ENCODE measurements at places on chromosomes 4 and X.
A peak's percentile ranks its signal among the peaks of the same experiment; 100 is the strongest.

- DNase-seq, result no peak
These were observed 3.3 kb downstream of the RADX start for GRCh38 chrX:106615041-106615440.

DNA sequence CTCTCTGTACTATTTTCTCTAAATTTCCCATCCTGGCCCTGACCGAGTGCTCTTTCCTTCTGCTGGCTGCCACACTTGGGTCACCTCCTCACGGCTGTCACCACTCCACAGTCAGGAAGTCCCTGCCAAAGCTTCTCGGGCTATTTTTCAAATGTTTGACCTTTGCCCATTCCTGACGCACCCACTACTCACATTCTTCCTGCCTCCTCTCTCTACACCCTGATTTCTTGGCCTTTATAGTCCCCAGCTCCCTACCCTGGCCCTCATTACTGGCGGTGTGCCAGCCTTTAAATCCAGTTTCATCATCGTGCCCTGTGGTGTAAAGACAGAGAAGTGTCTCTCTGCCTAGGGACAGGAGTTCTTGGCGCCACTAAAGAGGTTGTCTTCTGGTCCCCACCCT is 46.4 kb upstream of the GATB start:
- no peak for DNase-seq

GRCh38 chr4:94488670-94489069 is 36.9 kb downstream of the PDLIM5 start:
- DNase-seq, result peak; percentile 48

- DNase-seq, result no peak
These were observed 26.2 kb downstream of the PRPS1 start for GRCh38 chrX:107654566-107654871.

DNA sequence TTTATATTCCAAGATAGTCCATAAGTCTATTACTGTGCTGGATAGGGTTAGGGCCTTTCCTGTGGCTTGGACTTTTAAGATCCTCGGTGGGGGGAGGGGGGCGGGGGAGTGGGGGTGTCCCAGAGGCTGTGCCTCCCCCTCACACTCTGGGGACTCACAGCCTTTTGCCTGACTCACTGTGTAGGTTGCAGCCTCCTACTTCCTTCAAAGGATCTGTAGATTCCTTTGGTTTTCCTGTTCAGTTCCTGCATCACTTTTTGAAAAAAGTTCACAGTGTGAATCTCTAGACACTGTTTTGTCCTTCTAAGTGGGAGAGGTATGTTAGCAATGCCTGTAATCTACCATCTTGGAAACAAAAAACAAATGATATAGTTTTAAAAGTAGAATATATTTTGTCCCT is 999.9 kb downstream of the GLUD2 start:
- peak; percentile 5 for DNase-seq

DNA sequence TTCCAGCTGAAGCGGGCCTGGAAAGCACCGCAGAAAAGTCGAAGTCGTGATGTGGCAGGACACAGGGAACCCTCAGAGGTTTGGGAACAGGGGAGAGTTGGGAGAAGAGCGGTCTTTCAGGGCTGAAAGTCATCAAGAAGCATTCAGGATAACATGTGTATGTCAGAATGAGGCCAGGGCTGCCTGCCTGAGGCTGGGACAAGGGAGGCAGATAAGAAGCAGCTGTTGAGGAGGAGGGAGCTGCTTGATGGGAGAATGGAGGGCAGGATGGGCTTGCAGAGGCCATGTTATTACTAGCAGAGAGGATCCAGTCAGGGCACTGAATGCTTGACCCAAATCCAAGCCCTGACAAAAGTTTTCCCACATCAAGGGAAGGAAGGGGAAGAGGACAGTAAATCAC is 132.0 kb downstream of the ATG4A start:
- no peak for DNase-seq

DNA sequence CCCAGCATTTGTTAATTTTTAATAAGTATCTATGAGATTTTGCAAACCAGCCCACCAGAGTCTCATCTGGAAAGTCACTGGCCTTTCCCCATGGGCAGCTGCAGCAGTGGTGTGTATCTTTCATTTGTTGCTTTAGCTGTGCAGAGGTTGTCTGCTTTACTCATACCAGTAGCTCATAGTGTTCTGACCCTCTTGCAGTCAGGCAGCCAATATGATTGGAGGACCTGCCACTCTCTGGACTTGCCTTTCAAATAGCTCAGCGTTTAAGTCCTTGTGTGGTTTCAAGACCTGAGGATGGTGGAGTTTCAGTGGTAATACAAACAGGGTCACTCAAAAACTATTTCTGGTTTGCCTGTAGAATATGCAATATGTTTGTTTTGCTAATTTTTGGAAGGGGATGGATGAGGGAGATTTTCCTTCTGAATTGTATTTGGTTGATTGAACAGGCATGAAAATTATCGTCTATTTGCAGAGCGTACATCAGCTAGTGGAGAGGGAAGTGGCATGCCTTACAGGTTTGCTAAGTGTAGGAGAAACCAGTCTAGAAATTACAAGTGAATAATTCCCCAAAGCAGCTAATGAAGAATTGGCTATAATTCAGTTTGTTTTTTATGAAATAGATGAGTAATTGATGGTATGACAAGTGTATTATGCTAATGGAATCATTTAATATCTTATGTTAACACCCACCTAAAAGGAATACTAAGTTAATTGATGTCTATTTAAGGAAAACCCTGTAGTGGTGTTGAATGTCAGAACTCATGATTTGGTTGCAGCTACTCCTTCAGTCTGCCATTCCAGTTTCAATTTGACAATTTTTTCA is 8.9 kb downstream of the POLA1 start:
- DNase-seq, result no peak

GRCh38 chr4:87838890-87839591 is 6.3 kb downstream of the MEPE start:
- peak; percentile 34 for DNase-seq

DNA sequence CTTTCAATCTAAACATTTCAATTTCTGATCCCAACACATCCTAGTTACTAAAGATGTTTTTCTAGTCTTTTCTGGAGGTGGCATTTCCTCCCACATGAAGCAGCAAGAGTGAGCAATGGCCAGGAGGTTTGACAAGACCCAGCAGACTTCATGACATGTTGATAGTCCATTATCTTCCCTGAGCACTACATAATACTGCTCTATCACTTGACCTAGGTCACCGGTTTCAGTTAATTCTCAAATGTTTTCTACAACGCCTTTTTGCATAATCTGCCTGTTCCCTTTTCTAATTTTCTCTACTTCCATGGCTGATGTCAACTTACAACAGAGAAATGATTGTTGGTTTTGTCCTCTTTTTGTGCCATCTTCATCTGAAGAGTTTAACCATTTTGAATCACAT is 62.0 kb upstream of the GPRIN3 start:
- DNase-seq, result no peak
